Vagina (tissue), 2 donors: ENCODE measurements at places on chromosomes 13 and 19.

DNA sequence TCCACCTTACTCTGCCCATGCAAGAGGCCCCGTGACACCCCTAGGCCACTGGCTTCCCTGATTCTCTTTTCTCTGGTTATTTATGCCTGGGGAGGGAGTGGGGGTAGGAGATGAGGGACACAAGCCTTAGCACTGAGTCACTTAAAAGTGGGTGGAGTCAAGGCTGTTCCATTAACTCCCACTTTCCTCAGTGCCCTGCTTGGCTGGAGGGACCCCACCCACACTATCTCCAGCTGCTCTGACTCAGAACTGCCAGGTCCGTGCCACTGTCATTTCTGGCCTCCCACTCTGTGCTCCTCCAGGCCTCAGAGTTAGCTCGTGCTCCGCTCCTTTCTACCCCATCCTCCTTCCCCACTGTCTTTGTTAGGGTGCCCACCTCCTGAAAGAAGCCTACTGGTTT is 113.4 kb upstream of the UQCRFS1 start:
- peak; percentile 64 for DNase-seq

DNA sequence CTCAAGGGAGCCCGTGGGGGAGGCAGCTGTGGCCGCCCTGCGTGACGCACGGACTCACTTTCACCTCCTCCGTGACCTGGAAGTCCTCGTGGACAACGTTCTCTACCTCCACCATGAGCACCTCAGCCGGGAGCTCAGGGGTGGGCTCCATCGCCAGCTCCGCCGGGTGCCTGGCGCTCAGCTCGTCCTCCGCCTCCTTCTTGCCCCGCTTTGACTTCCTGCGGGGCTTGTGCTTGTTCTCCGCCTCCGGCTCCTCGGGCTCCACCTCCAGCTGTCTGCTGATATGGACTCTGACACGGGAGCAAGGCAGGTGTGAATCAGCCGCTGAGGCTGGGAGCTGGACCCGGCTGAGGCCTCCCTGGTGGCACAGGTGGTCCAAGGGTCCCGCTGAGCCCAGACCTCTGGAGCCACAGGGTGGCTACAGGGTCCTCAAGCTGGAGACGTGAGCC is 8.2 kb downstream of the LONP1 start:
- no peak for DNase-seq

- DNase-seq, result no peak
Measured at GRCh38 chr19:8004723-8005513, 523 bp downstream of the ELAVL1 start.

- no peak for DNase-seq
Measured at GRCh38 chr19:3131168-3131567, 4.7 kb upstream of the GNA15 start.

- DNase-seq, result no peak
Measured at GRCh38 chr13:93814658-93815057, 588.1 kb downstream of the GPC6 start.

GRCh38 chr13:78372581-78372980 is 230.8 kb downstream of the POU4F1 start:
- DNase-seq, result no peak

GRCh38 chr13:110352735-110353134 is 45.7 kb downstream of the COL4A2 start:
- DNase-seq, result no peak

DNA sequence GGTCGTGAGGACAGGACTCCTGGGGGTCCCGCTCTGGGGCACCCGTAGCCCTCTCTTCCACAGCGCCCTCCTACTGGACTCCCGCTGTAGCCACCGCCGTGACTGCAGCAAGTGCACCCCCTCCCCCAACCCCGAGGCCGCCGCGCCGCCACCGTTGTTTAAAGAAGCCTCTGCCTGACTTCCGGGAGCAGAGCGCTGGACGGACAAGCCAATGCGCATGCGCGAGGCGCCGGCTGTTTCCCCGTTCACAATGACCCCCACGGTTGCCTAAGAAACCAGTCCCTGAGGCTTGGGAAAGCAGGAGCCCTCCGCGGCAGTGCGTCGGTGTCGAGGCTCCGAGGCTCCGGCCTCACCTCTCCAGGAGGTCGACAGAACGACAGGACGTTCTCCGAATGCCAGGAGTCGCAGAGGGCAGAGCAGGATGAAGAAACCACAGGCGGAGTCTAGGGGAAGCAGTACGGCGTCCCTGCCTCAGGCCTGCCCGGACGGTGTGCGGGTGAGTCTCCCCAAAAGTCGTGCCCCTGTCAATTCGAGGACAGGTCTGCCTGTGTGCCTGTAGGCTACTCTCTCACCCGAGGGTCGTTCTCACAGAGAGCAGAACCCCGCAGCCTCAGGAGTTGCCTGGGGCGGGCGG is 70.5 kb upstream of the ZNF420 start:
- no peak for DNase-seq

GRCh38 chr19:39428283-39429112 is 7.3 kb downstream of the RPS16 start:
- DNase-seq, result no peak

GRCh38 chr19:7533925-7534480 is 1.5 kb upstream of the PNPLA6 start:
- no peak for DNase-seq

DNA sequence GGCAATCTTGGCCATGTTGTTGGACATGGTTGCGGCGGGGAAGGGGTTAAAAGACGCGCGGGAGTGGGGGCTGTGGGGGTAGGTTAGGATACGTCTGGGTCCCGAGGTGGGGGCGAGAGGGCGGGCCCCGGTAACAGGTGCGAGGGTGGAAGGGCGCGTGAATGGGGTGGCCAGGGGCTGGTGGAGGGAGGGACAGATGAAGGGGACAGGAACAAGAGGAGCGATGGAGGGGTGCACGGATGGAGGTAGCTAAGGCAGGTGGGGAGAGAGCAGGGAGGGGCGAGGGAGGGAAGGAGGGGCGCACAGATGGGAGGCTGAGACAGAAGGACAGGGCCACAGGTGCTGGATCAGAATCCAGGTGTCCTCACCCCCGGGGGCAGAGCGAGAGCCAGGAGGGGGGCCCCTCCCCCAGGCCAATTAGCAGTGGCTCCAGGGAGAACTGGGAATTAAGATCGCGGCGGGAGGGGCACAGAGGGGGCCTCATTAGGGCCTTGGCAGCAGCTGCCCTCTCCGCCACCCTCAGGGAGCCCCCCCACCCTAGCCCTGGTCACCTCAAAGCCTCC is 1.3 kb downstream of the GNG8 start:
- no peak for DNase-seq

GRCh38 chr13:25752957-25753551 is 298.8 kb downstream of the SHISA2 start:
- DNase-seq, result no peak

- no peak for DNase-seq
Measured at GRCh38 chr13:110625771-110626321, 10.5 kb downstream of the NAXD start.

- no peak for DNase-seq
Measured at GRCh38 chr19:54154603-54155345, 4.7 kb downstream of the LENG1 start.

- no peak for DNase-seq
Measured at GRCh38 chr19:13782537-13782936, 8.3 kb downstream of the C19orf53 start.

DNA sequence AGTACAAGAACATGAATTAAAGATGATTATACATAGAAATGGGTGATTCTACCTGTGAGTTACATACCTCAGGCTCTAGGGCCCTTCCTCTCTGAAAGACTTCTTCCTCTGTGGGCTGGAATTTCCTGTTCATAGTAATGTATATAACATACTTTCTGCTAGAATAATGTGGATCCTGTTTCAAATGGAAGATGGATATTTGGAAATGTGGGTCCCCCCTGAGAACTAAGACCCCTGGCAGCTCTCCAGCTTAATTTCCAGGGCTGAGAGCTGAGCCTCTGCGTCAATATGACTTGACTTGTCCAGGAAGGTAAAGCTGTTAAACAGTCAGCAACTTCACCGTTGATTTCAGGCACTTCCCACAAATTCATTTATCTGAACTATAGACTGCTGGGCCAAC is 296.3 kb downstream of the NALCN start:
- no peak for DNase-seq

- DNase-seq, result no peak
Measured at GRCh38 chr19:6458695-6459261, 814 bp downstream of the SLC25A23 start.

DNA sequence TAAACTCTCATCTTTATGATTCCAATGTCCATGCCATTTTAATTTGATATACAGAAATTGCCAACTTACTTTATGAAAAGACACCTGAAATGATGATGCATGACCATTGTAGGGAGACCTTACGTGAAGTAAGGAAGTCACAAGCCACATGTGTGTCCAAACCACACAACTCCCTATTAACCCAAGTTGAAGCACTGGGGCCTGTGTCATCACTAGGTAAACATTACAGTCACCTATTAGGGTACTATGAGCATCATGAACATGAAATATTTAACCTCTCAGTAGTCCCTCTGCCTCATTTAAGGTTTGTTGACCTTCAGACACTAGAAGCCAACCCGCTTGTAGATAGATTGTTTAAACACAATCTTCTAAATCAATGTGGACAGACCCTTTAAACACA is 576.9 kb downstream of the IRS2 start:
- DNase-seq, result no peak

DNA sequence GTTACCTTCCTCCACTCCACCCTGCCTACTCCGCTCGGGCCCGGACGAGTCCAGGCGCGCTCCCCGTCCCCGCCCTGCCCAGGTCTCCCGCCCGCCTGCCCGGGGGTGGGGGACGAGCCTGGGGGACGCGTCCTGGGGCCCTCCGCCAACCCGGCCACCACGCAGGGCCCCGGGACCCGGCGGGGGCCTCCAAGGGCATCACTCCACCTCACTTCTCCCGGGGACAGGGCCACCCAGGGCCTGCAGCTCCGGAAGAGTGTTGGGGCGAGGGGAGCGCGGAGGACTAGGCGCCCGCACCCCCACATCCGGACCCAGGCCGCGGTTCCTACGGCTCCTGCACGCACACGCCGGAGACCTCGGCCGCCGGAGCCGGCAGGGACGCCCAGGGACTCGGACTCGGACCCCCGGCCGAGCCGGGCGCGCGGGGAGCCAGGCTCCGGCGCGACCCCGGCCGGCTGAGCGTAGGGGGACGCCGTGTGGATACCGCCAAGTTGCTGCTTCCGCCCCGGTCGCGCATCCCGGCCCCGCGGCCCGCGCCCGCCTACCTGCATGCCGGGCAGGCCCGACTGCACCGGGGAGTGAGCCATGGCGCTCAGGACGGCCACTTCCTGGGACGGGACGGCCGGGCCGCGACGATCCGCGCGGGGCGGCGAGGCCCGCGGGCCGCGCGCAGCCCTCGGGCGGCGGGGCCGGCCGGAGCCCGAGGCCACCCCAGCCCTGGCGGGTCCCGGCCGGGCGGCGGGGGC is 534 bp downstream of the STK24 start:
- no peak for DNase-seq

DNA sequence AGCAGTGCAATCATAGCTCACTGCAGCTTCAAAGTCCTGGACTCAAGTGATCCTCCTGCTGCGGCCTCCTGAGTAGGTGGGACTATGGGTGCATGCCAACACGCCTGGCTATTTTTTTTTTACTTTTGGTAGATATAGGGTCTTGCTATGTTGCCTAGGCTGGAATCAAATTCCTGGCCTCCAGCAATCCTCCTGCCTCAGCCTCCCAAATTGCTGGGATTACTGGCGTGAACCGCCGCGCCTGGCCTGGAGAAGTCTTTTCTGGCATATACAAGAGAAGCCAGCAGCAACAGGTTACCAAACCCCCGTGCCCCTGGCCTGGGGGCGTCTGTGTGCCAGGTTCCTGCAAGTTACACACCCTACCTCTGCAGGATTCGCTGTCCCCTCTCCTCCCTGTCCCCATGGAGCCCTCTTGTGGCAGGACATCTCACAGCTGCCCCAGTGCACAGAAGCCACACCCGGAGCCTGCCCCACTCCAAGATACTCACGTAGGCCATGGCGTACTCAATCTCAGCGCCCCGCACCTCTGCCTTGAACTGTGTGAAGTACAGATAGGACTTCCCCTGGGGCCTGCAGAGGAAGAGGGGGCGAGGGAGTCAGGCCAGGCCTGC is 9.9 kb downstream of the MYDGF start:
- no peak for DNase-seq

DNA sequence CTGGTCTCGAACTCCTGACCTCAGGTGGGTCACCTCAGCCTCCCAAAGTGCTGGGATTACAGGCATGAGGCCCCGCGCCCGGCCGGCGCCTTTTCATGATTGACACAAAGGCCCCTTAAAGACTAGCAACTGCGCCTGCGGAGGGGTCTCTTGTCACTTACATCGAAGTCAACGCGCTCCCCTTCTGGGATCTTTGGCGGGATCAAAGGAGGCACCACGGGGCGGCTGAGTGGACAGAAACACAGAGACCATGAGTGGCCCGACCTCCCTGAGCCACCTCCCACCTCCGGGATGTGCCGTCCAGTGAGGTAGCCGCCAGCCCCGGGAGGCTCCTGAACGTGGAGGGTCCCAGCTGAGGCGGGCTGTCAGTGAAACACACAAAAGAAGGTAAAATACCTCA is 7.3 kb downstream of the TNNT1 start:
- no peak for DNase-seq

DNA sequence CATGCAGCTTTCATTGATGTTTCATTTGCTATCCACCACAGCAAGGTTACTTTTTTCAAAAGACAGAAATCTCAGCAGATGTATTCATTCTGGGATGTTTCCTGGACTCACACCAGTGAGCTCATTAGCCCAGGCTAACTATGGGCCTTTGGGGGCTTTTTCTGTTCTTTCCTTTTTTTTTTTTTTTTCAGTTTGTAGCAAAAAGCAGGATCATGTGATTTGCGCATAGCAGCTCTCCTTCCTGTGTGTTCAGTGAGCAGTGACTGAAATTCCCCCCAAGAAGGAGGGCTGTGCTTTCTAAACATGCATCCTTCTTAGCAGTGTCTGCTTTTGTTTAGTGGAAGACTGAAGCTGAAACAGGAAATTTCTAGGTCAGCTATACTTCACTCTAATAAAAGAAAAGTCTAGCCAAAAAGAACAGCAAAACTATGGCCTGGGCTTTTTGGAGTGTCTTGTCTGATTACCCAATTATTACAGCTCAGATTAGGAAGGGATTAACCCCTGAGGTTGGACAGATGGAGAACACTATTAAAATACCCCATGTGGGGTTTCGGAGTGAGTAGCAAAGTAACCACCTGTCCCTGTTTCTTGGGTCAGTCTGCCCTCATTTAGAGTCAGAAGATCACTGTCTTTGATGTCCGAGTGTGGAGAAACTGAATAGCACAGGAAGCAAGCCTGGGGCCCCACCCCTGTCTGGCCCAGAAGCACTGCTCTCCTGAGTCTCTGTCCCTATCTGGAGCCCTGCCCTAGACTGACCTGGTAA is 8.9 kb upstream of the AMER2 start:
- DNase-seq, result no peak

DNA sequence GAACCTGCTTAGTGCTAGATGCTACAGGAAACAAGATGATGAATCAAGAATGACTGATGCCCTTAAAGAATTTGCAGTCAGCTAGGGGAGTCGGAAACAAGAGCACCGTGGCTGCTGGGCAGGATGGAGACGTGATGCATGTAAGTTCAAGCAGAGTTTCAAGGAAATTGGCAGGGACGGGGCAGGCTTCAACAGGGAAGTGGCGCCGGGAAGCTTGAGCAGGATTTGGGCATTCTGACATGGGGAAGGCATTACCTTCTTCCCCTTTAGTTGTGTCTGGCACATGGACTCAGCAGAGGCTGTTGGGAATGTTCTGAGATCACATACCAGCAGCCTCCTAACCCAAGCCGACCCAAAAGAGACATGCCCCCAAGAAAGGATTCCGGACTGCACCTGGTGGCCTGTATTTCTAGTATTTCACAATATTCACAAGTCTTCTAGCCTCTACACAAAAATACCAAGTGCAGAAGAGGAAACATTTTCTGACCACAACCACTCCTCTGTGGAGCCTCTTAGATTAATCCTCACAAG is 138.2 kb downstream of the CRYL1 start:
- peak; percentile 88 for DNase-seq

GRCh38 chr13:25494698-25495411 is 123.1 kb downstream of the ATP8A2 start:
- no peak for DNase-seq

- no peak for DNase-seq
Measured at GRCh38 chr13:46593398-46593797, 40.4 kb downstream of the LRCH1 start.
